ENCODE measurements at places on chromosomes 11 and 22. TPM values are rescaled to one million over a fixed set of nuclear protein-coding genes. Genes with fewer than 3 reads are reported as not detected.

Gene ADM2
- total RNA-seq, result not detected

DNA sequence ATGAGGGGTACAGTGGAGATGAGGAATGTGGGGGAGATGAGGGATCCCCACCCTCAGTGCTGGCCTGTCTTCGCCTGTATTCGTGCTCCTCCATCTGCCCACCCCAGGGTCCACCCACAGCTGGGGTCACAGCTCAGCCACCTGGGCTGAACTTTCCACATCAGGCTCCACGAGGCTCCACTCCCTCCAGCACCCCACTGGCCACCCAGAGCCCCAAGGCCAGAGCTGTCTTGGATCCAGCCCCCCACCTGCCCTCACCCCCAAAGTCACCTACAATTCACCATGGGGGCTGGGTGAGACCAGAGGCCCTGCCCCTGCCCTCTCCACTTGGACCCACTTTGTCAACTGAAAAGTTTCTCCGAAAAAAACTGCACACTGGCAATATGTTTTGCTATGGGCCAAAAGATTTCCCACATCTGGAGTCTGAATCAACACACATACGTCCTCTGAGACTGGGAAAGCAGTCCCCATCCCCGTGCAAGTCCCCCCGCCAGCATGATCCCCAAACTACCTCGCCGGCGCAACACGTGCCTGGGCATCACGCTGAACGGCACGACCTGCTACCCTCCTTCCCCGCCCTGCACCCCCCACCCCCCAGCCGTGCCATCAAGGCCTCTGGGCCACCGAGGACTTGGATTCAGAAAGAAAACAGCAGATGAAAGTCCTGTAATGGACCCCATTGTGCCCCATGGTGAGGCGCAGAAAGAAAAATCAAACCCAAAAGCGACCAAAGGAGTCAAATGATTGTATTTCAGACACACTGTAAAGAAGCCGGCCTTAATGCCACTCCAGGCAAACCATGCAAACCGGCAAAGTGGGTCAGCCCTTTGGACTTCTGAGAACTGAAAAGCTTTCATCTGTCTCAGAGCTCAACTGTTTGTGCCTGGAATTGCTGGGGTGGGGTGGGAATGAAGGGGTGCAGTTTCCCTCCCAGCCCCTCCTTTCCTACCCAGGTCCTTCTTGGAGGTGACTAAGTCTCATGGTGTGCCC is 16.5 kb upstream of the GAL start:
- DNase-seq, result no peak

- no peak for DNase-seq
Measured at GRCh38 chr11:85044911-85045310, 582.2 kb downstream of the DLG2 start.

Gene ANKK1
- not detected for total RNA-seq

Gene IL17REL
- total RNA-seq, result not detected

DNA sequence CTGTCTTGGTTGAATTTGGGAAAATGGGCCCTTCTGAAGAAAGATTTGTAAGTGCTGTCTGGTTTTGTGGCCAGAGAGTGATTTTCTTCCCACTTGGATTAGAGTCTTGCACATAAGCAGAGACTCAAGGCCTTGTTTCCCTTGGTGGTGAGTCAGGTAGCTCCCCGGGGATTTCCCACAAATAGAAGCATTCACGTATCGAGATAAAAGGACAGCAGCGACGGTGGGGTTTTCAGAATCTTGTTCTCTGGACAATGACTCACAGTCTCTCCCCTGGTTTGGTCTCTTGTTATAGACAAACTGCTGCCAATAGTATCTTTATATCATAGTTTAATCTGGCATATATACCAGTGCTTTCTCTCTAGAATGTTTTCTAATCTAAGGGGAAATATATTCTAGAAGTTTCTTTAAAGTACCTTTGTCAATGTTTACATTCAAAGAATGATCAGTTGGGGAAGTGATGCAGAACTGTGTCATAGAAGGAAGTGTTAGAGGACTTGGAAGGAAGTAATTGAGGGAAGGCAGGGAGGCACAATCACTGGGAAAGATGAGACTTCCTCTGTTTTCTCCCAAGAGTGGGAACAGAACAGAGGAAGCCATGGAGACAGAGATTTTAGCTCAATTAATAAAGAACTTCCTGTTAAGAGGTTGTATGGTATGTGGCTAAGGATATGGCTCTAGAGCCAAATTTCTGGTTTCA is 18.1 kb downstream of the POLA2 start:
- DNase-seq, result no peak

Gene SNX32
- not detected for total RNA-seq

DNA sequence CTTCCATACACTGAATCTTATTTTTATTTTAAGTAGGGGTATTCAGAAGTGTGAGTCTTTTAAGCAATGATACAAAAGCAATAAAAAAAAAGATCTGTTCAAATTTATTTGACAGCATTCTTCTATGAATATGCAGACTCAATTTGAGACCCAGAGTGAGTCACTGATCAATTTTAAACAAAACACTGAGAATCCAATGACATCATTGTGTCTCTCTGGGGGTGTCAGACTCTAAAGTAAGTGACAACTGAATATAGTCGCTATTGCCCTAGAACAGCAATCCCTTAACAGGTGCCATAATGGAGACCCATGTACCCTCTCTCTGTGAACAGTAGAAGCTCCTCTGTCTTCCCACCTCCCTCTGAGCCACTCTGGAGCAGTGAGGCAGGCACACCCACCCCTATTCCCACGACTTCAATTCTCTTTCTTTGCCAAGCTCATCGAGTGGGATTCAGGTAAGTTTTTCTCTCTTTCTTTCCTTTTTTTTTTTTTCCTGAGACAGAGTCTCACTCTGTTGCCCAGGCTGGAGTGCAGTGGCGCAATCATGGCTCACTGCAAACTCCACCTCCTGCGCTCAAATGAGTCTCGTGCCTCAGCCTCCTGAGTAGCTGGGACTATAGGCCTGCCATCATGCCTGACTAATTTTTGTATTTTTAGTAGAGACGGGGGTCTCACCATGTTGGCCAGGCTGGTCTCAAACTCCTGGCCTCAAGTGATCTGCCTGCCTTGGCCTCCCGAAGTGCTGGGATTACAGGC is 5.1 kb upstream of the RPS3 start:
- DNase-seq, result no peak

Gene CALCA
- total RNA-seq, result 4.7 TPM

Data from heart left ventricle (tissue), 16 donors.